NCI-H1436 (cell line): ENCODE measurements at places on chromosomes 5 and 9.

DNA sequence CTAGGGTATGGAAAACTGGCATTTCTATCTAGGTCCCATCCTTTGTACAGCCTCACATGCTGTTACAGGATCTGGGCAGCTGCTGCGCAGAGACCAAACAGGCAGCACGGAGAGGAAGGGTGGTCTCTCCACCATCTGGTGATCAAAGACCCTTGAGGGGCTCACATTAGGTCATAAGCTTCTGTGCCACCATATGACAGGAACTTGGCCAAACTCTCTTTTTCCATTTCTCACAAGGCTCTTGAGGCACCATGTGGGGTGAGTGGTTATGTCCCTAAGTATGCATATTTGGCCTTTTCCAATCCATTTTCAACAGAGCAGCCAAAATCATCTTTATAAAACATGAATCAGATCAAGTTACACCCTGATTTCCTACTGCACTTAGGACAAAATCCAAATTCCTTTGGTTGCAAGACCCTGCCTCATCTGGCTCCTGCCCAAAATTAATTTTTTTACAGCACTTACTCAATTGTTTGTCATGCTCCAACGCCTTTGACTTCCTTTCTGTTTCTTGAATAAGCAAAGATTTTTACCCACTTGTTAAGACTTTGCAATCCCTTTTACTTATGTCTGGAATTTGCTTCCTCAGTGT lies 730.0 kb downstream of the MAT2B start:
- no peak for DNase-seq

GRCh38 chr5:127695346-127695745 lies 7.8 kb upstream of the CCDC192 start:
- no peak for DNase-seq

DNA sequence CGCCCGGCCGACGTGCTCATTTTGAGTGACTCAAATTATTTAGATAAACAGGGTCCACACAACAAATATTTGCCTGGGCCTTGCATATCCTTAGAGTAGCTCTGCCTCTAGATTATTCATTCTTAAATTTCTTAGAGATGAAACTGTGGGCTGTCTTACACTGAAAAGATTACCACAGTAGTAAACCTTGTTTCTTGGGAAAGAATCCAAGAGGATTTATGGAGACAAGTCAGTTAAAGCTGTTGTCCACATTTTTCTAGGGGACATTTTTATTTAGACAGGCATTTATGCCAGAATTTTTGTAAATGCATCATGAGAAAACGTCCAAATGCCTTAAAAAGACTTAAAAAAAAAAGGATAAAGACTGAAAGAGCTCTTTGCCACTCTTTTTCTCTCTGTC lies 32.6 kb upstream of the RANBP3L start:
- no peak for DNase-seq

DNA sequence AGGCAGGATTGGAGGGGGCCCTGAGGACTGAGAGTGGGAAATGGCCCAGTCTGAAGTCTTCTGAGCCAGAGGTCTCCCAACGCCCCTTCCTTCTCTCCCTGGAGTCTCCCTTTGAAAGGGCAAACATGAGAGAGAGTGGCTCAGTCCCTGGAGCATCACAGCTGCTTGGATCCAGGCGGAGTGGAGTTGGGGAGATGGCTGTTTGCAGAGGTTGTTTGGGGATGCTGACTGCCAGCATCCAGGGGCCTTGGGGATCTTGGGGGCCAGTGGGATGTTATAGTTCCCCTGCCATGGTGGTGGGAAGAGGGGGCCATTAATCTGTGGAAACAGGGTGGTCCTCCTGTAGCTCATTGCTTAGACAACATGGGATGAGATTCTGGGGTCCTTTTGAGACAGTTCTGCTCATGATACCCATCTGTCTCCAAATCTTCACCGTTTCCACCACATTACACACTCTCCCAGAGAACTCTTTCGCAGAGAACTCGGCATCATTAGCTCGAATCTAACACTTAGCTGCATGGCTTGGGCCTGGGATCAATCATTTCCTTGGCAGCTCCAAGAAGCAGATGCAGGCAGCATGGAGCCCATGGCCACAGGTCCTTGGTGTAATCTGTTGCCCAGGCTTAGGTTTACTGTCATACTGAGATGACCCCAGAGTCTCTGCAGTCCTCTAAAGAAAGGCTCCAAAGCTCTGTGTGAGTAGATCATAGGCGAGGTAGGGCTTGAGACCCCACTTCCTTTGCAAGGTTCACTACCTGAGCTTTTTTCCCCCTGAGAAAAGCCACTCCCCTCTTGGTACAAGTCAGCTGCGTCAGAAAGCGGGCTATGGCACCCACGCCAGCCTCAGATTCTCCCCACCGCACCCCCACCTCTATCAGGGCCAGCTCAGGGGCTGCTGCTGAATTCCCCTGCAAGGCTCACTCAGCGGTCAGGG lies 54.4 kb upstream of the SH3PXD2B start:
- no peak for DNase-seq

DNA sequence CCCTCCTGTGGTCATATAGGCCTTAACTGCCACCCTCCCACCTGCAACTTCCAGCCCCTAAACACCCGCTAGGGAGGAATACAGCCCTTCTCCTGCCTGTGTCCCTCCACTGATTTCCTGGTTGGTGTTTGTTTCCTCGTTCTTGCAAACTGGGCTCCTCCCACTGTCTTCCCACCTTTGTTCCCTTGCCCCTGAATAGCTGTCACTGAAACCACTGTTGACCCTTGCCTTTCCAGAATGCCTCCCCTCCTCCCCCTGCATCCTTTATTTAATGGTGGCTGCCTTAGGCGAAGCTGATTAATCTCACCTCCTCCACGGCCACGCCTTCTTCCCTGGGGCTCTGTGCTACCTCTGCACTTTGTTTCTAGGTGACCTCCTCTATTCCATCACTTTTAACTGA lies 626.7 kb downstream of the BNC2 start:
- DNase-seq, result no peak

DNA sequence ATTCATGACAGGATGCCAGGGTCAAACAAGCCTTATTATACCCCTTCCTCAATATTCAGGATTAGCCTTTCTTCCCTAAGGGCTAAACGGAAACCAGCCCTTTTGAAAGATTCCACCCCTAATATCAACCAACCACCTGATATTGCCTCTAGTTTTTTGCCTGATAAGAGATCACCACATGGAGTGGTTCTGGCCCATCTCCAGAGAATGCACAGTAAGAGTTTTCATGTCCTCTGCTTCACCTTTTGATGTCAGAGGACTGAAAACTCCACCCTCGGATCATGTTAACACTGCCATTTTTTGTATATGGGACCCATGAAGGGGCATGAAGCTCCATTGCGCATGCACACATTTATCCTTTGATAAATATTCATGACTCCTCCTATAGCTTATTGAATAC lies 5.8 kb upstream of the LNPEP start:
- DNase-seq, result no peak

DNA sequence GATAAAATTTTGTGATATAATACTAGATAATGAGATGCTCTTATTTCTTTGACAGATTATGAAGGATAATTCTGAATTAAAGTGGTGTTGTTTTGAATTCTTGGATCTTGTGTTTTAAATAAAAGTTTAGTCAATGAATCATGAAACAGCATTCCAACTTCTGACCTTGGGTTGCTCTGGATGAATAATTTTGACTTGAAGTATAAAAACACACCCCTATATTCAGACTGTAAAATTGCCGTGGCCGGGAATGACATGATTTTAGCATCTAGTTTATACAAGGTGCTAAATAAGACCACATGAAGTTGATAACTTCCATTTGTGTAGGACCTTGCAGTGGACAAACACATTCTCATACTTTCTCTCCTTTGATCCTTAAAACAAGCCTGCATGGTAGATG lies 67.2 kb upstream of the DAP start:
- no peak for DNase-seq

GRCh38 chr9:78928625-78929405 lies 631.9 kb downstream of the PSAT1 start:
- DNase-seq, result no peak
